ENCODE measurements at places on chromosomes 7 and 10.

- no peak for DNase-seq
Measured at GRCh38 chr7:27424231-27424630, 181.6 kb downstream of the EVX1 start.

DNA sequence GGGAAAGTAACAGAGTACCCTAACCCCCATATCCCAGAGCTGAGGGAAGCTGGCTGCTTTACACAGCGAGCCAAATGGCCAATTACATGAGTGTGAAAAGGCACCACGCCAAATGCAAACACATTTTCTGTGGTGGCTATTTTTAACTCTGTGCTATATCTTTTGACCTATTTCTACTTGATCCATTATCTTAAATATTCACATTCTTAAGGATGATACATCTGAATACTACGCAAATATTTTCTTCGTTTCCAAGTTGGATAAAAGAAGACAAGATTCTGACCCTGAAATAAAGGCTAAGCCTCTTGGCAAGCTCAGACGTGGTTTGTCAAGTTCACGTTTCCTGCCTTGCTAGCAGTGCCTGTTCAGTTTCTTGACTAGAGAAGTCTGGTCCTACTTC lies 146.7 kb upstream of the TMEM196 start:
- no peak for DNase-seq

- DNase-seq, result no peak
Measured at GRCh38 chr10:110067960-110068770, 60.4 kb downstream of the ADD3 start.

DNA sequence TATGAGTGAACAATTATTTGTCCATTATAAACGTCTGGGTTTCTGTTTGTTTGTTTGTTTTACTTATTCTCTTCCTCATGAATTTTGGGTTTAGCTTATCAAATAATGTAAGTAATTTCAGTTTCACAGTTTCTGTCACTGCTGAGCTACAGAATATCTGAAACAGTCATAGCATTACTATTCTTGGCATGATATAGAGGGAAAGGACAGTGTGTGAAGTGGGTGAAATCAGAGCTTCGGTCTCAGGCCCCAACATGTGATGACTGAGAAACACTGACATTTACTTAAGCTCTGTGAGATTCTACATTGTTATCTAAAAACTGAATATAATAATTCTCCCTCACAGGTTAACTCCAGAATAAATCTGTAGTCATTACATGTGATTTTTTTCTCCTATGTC lies 8.8 kb upstream of the OR6V1 start:
- no peak for DNase-seq

DNA sequence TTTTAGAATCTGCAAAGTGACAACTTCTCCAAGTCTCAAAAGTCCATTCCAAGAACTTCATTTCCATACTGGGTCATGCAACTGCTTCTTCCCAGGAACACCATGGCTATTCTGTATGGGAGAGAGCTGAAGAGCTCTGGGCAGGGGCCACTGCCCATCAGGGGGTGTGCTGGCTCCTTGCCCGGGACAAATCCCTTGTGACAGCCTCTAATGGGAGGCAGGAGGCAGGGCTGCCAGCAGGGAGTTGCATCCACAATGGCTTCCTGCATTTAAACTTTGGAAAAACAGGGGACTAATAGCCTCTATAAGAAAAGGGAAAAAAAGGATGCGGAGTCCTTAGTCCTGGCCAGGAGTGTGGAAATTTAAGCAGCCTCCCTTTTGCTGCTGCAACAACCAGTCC lies 18.4 kb upstream of the FRMD4A start:
- no peak for DNase-seq

DNA sequence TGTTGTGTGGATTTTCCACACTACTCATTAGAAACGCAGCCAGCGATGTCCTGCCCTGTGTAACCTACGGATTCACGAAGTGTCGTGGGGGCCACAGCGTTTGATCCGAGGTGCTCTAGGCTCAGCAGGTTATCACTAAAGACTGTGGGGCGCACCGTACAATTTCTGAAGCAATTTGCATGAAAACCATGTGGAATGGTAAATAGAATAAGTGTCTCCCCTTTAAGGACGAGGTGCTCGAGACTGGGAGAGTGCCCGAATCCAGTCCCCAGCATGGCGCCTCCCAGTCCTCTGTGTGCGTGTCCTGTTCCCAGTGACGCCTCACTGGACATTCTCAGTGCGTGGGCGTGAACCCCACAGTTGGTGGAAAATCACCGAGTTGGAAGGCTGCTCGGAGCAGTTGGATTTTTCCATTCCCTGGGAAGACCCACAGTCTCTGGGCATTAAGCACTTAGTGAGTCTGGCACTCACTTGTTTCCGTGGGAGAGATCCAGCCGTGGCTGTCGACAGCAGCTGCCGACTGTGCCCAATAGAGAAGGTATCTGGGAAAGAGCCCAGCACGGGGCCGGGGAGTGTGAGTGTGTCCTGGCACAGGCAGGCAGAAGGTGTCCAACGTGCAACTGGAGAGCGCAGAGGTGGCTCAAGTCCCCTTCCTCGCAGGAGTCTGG lies 37.0 kb downstream of the PFKP start:
- no peak for DNase-seq

DNA sequence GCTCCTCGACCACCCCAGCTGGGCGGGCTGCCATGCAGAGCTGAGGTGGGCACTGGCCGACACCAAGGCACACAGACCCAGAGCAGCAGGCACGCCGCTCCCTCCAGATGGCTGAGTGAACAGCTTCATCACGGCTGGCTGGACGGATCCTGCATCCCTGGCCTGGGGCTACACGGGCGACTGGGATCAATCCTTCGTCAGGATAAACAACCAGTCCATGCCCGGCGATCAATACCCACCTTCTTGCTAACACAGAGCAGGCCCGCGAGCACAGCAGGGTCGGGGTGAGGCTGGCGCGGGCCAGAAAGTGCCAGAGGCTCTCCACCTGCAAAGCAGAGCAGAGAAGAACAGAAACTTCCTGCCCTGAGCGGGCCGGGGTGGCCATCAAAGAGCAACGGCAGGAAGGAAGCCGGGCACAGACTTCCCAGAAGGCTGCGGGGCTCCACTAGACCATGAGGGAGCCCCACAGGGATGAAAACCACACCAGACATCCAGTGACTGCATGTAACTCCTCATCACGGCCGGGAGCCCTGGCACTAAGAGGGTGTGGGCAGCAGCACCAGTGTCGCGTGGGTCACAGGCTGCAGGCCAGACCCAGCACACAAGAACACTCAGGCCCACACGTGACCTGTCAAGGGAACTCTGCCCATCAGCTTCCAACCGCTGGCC lies 166.4 kb downstream of the MAD1L1 start:
- no peak for DNase-seq

DNA sequence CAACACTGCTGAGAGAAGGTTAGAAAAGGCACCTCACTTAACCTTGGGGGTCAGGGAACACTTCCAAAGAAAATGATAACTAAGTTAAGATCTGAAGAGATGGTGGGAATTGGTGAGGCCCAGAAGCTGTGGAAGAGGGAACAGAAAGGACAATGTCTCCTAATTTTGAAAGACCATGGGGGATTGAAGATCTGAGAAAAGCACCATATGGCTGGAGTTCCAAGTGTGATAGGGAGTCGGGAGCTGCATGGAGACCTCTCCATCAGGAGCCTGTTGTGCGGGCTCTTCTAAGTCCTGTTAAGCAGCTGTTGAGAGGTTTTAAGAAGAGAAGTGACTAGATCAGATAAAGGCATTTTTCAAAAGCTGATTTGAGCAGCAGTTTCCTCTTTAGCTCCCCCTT lies 254.3 kb downstream of the CDK14 start:
- DNase-seq, result no peak

GRCh38 chr7:832968-833424 lies 720 bp downstream of the SUN1 start:
- no peak for DNase-seq

- no peak for DNase-seq
Measured at GRCh38 chr10:112332022-112332421, 41.9 kb upstream of the ACSL5 start.

GRCh38 chr10:114680543-114681117 lies 22.6 kb upstream of the ABLIM1 start:
- no peak for DNase-seq

GRCh38 chr7:151233804-151234203 lies 1.5 kb downstream of the CHPF2 start:
- no peak for DNase-seq

GRCh38 chr10:86868353-86868752 lies 89.1 kb downstream of the MMRN2 start:
- no peak for DNase-seq

DNA sequence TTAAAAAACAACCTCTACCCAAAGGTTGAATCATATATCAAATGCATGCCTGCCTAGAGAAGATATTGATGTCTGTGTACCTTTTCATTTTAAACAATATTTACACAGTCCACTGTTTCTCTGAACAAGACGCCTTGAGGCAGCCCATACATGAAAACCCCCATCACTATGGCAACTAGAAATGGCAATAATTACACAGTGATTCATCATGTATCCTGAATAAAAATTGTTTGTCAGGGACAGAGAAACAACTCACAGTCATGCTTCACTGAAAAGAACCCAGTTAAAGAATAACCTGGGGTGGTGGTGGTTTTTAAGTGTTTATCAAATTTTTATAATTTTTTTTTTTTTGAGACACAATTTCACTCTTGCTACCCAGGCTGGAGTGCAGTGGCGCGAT lies 19.7 kb downstream of the DNAJC12 start:
- DNase-seq, result no peak

GRCh38 chr10:112801004-112801403 lies 149.0 kb upstream of the TCF7L2 start:
- no peak for DNase-seq

DNA sequence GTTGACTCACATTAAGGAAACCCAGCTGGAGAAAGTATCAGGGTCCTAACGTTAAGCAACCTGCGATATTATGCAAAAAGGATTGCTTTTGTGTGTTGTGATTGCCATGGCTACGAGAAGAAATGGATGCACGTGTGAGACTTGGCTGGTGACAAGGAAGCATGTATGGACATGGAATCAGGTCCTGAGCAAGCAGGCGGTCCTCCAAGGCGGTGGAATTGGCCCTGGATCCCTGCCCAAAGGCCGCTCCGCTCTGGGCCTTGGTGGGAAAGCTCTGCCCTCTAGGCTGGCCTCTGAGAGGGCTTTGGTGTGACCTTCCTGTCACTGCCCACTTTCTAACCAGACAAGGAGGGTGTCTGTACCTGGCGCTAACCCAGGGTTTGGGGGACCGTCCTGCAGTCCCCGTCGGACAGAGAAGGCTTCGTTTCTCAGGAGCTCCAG lies 192.1 kb downstream of the EBF3 start:
- peak; percentile 6 for DNase-seq

GRCh38 chr7:78529392-78529791 lies 730.8 kb downstream of the PHTF2 start:
- no peak for DNase-seq

GRCh38 chr7:123003539-123004126 lies 8.1 kb upstream of the TAS2R16 start:
- DNase-seq, result no peak

DNA sequence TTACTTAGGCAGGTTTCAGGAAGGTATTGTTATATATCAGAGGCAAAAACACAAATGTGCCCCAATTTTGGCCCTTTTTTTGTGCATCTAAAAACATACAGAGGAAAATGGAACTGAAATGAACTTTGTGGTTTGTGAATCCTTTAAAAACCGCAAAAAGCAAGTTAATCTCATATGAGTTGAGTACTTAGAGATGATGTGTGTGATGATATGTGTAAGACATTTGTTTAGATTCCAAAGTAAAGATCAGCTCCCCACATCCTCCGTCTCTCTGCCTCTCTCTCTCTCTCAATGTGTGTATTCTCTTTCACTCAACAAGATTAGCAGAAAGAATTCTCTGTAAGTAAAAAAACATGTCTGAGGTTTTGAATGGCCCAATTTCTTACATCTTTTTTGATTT lies 201.9 kb downstream of the MALRD1 start:
- no peak for DNase-seq

DNA sequence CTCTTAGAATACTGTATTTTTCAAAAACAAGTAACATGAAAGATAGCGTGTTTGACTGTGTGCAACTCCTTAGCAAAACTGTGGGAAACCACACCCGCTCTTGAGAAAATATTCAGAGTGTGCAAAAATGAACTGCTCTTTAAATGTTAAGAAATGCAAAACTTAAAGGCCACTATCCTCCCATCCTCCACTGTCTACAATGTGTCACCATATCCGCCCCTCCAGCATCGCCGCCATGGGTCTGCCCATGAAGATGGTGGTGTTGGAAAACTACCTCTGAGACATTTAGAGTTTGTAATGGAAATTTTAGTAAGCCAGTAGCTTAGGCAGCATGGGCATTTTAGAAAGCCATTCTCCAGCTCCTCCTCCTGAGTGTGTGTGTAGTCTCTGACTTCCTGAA lies 20.1 kb upstream of the NMT2 start:
- no peak for DNase-seq

- DNase-seq, result no peak
Measured at GRCh38 chr10:53358536-53358935, 586.0 kb upstream of the MBL2 start.

GRCh38 chr10:18059826-18060559 lies 80.2 kb upstream of the CACNB2 start:
- DNase-seq, result no peak

GRCh38 chr7:27631391-27631790 lies 31.3 kb downstream of the HIBADH start:
- DNase-seq, result no peak
